ENCODE measurements at places on chromosomes 12 and 14.

GRCh38 chr12:127245437-127245836 is 1021.5 kb upstream of the TMEM132C start:
- no peak for DNase-seq

GRCh38 chr14:79295385-79295784 is 915.9 kb downstream of the DIO2 start:
- DNase-seq = no peak

- no peak for DNase-seq
Observed at GRCh38 chr12:99861731-99862130, 123.0 kb downstream of the ANKS1B start.

GRCh38 chr12:7374423-7375144 is 69.4 kb downstream of the CD163L1 start:
- peak; percentile 11 for DNase-seq

GRCh38 chr12:53211476-53212381 is 4.7 kb upstream of the ITGB7 start:
- DNase-seq = no peak

DNA sequence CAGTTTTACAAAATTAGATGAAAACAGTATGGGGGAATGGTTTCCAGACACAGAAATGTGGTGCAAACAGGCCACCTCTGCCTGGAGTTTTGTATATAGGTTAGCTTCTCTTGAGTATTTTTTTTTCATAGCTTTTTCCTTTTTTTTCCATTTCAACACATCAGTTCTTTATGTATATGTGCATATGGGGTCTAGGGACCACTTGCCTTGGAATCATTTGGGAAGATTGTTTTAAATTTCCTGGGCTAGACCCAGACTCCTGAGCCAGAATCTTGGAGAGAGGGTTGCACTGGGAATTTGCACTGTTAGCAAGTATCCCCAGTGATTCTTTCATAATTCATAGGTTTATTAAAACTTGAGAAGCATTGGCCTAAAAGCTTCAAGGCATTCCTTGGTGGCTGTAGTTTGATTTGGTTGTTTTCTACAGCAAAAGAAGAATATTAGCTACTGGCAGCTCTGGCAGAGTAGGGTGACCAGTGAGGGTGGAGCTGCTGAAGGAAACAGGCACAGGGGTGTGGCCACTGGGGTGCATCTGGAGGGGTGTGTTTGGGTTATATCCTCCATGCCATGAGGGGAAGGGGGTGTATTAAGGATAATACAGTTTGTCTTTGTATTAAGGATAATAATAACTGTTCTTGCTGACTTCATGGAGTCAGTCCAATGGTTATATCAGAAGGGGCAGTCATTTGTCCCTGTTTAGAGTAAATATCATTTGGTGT is 22.8 kb downstream of the PPP1R36 start:
- DNase-seq = no peak

DNA sequence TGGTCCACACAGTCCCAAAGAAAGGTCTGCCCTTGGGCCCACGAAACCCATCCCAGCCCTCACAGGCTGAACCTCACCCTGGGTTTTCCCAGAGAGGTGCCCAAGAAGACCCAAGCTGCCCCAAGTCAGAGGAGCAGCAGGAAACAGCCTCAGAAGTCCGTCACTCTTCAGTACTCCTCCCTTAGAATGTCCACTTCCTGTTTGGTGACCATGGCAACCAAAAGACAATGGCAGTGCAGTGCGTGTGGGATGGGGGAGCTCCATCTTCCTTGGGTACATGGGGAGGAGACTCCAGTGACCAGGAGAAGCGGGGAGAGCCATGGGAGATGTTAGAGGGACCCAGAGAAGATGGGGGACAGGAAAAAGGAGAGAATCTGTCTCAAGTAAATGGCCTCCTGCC is 11.3 kb downstream of the SELPLG start:
- no peak for DNase-seq

DNA sequence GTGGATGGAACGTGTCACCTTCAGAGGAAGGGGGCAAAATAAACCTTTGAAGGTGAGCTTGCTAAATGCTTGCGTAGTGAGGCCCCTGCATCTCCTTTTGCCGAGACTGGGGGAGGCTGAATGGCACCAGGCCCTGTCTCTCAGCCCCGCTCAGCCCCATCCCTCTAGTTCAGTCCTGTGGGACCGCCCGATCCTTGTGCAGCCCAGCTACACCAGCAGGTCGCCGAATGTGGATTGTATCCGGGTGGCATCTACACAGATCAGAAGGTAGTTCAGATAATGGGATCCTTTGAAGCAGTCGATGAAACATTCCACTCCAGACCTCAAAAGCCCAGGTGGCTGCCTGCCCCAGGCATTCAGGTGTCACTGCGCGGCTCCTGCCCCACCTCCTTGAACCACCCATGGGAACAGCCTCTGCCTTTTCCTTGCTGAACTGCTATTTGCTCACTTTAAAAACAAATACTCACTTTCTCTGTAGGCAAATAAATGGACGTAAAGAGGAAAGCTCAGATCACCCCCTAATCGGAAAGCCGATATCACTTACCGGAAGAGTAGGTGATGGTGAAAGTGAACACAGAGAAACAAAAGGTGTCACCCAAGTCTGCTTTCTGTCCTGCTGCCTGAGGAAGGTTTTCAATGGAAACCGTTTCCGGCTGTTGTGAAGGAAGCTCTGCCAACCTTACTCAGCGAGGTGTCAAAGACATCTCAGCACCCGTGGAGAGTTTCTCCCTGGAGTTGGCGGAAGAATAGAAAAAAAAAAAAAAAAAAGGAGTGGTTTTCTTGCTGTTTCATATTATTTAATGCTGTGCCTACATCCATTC is 100.3 kb upstream of the NCOR2 start:
- DNase-seq = no peak

DNA sequence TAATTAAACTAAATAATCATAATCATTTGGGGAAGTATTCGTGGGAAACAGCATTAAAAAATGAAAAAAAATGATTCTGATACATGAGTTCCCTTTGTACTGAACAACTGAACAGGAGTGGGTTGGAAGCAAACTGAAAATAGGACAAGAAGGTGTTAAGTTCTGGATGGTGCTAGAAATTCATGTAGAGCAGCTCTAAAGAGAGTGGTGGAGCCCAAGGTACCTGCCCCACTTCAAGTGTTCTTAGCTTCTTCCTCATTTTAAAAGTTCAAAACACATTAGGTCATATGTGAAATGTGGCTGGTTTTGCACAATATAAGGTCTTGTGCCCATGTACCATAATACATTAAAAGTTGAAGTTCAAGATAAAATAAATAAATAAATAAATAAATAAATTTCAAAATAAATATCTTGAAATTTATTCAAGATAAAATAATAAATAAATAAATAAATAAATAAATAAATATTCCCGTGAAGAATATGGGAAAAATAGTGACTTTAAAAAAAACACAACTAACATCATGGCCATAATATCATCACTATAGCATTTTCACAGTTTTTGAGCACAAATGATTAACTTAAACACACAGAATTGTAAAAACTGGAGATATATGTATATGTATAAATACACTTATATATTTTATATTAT is 191.5 kb upstream of the PRKD1 start:
- no peak for DNase-seq

GRCh38 chr12:112170376-112170775 is 45.0 kb downstream of the TRAFD1 start:
- no peak for DNase-seq

DNA sequence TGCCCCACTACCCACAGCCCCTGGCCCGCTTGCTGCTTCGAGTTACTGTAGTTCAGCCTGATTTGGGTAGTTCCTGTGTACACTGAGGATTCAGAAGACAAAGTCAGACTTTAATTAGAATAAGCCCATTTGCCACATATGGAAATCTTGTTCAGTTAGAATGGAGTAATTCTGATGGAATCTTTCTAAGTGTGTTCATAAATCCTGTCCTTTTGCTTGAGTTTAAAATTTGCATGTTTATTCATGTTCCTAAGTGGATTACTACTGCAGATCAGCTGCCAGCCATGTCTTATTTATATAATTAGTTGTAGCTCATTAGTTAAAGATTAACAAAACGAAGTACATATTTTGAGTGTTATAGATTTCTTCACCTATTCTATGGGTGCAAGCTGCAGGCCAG is 504.5 kb downstream of the PCNX1 start:
- no peak for DNase-seq

DNA sequence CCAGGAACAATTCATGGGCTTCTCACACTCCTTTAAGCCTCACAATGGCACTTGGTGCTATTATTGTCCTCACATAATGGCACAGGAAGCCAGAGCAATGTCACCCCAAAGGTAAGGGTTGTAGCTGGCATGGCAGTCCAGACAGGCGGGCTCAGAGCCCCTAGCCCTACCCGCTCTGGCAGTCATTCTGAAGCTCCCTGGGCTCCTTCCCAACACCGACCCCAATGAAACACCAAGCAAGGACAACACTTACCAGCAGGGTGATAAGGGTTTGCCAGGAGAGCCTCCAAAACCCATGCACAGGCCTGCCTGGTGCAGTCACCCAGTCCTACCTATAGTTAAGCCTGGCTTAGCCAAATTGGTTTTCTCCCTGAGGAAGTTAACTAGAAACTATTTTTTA is 30.8 kb downstream of the MAX start:
- no peak for DNase-seq

DNA sequence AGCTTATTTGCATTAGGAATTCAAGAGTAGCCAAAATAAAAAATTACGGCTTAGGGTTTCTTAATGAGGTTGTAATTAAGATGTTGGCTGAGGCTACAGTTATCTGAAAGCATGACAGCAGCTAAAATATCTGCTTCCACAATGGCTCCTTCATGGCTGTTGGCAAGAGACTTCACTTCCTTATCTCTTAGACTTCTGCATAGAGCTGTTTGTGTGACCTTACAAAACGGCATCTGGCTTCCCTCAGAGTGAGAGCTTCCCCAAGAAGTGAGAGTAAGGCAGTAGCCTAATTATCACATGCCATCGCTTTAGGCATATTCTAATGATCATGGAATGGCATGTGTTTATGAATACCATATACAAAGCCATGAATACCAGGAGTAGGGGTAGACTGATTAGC is 57.6 kb downstream of the CCDC59 start:
- DNase-seq = no peak

- no peak for DNase-seq
Observed at GRCh38 chr14:23646648-23647549, 10.7 kb downstream of the DHRS2 start.

GRCh38 chr12:22971247-22971646 is 346.3 kb downstream of the ETNK1 start:
- DNase-seq = no peak

DNA sequence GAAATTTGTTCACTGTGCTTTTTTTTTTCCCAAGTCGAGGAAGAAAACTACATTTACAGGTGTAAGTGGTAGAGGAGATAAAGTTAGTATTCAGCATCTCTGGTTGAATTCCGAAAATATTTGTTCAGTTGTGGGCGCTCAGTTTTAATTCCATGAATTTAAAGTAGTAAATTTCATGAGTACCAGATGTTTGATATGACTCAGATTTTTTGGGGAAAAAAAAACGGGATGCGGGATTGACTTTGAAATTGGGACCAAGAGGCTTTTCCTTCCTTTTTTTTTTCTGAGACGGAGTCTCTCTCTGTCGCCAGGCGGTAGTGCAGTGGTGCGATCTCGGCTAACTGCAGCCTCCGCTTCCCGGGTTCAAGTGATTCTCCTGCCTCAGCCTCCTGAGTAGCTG is 1.6 kb downstream of the TULP3 start:
- DNase-seq = no peak

- no peak for DNase-seq
Observed at GRCh38 chr14:25411781-25412757, 362.1 kb upstream of the STXBP6 start.

GRCh38 chr12:34405286-34406227 is 383.3 kb downstream of the ALG10 start:
- DNase-seq = no peak

GRCh38 chr12:91994208-91994797 is 151.3 kb downstream of the BTG1 start:
- no peak for DNase-seq

DNA sequence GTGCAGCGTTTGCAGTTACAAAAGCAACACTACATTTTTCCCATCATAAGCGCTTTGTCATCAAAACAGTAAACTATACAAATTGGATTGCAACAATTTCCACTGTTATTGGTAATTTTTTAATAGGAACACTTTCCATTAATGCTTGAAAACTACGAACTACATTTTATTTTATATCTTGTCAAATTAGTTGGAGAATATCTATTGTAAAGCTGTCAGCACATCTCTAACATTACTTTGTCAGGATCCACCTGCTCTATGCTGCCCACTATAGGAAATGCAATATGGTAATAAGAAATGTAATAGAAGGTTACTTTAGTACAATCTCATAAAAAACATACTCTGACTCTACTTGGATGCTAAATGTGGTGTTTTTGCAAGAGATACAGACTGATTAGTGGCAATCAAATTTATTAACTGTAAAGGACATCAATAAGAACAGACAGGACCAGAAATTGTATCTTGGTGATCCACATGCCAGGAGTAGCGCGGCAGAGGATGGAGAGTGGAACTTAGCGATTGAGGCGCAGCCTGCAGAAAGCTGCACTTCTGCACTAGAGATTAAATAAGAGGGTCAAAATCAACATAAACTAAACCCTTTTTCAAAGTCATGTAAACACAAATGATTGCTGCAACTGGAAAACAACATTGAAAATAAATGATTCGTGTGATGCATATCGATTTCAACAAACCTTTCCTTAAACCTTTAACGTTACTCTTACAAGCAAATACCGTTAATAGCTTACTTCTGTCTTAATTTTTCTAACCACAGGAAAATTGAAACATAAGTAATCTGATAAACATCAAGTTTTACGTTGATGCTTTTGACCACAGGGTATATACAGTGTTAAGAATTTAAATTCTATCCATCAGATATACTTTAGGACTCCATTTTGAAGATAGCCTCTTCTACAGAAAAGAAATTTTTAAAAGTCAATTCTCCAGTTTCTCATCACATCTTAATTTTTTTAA is 3.6 kb upstream of the ARID2 start:
- no peak for DNase-seq

DNA sequence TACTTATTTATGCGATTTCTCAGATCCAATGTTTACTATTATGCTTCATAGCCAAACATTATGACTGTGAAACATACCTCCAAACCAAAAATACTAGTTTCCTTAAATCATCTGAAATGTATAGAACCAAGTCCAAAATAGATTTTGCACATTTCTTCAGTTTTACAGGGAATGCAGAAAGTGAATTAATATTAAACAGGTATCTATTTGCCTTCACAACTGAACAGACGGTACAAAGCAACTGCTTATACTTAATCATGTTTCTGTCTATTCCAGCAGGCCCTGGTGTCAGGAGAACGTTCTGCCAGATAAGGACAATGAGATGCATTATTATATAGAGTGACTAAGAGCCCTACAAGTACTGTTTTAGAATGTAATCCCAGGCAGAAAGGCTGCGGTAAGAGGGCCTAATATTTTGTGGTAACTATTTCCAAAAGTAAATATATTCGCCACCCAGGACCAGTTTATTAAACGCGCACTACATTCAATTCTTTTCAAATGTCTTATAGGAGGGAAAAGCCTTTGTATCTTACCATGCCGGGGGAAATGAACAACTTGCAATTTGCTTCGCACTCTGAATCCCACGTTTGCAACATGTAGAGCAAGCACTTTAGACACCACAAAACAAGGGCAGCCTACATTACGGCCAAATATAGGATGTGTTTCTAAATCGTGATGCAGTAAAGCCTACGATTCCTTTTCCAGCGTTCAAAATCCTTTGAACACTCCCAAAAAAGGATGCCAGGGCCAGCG is 1.5 kb downstream of the CORO1C start:
- no peak for DNase-seq

- peak; percentile 48 for DNase-seq
Observed at GRCh38 chr12:130872179-130873096, 572 bp downstream of the RAN start.

- no peak for DNase-seq
Observed at GRCh38 chr12:19967431-19967830, 400.9 kb upstream of the PDE3A start.

GRCh38 chr12:88411689-88412088 is 168.6 kb downstream of the KITLG start:
- DNase-seq = no peak
